ENCODE measurements at places on chromosomes 3 and 15.

- DNase-seq: no peak
Observed at GRCh38 chr3:155745795-155746550, 1.1 kb upstream of the PLCH1 start.

- DNase-seq: no peak
Observed at GRCh38 chr3:113166719-113167492, 44.5 kb upstream of the BOC start.

- no peak for DNase-seq
Observed at GRCh38 chr15:56798639-56799038, 65.3 kb upstream of the ZNF280D start.

- no peak for DNase-seq
Observed at GRCh38 chr3:104676241-104676640, 690.5 kb upstream of the ALCAM start.

DNA sequence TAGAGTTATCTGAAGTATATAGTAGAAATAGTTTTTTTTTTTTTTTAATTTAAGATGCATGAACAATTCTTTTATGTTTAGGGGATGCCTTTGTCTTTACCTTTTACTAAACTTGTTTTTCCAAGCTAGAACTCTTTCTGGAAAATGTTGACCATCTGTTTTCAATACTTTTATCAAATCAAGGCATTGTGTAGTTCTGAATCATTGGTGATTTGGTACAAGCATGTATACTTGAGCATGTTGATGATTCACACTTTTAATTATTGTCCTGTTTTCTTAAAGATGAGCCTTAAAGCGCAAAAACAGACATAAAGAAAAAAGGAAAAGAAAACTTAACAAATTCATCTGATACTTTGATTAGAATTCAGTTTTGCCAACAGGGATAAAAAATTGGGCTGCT, 28.3 kb downstream of the PDCD6IP start:
- no peak for DNase-seq

DNA sequence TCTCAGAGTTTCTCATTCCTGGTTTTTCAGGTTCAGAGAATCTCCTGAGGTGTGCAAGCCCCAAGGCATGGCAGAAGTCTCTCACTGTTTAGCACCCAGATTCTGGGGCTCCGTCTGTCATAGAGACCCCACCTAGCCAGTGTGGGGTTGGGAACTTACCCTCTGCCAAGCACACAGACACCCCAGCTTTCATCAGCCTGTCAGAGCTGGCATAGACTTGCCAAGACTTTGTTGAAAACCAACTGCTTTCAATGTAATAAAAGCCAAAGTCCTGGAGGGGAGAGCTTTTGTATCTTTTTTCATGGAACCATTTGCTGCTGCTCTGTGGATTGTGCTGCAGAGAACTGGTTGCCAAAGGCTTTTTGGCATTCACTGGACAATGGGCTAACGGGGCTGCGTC, 341.4 kb upstream of the TRIM42 start:
- DNase-seq: peak; percentile 66

DNA sequence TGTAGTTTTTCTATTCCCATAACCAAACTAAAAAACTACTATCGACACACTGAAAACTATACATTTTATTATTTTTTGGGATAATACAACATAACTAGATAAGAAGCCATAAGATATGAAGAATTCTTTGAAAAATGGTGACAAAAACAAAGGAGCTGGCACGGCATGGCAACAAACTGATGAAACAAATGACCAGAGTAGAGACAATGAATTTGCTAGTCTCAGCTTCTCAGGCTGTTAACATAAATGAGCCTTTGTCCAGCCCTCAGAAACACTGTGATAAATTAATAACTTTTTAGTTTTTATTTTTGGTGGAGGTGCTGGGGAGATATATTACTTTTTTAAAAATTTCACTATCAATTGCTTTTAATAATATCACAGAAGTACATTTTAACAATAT, 100.7 kb downstream of the SMARCC1 start:
- no peak for DNase-seq

- DNase-seq: no peak
Observed at GRCh38 chr3:171528102-171528501, 67.9 kb upstream of the TNIK start.

GRCh38 chr3:27426926-27427325, 57.3 kb downstream of the SLC4A7 start:
- no peak for DNase-seq

- DNase-seq: no peak
Observed at GRCh38 chr15:70242951-70243685, 145.4 kb upstream of the TLE3 start.

DNA sequence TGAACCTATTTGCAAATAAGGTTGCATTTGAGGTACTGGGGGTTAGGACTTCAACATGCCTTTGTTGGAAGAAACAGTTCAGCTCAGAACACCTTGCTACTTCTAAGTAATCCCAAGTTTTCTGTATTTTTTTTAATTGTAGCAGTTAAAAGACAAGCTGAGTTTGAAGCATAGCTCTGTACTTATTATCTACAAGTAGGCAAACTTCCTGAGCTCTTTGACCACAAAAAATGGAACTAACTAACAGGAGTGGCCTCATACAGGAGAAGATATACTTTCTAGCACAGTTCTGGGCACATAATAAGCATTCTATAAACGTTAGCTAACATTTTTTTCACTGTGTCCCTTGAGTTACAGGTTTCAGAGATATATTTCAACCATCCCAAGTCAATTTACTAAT, 159.2 kb downstream of the CHST2 start:
- no peak for DNase-seq

DNA sequence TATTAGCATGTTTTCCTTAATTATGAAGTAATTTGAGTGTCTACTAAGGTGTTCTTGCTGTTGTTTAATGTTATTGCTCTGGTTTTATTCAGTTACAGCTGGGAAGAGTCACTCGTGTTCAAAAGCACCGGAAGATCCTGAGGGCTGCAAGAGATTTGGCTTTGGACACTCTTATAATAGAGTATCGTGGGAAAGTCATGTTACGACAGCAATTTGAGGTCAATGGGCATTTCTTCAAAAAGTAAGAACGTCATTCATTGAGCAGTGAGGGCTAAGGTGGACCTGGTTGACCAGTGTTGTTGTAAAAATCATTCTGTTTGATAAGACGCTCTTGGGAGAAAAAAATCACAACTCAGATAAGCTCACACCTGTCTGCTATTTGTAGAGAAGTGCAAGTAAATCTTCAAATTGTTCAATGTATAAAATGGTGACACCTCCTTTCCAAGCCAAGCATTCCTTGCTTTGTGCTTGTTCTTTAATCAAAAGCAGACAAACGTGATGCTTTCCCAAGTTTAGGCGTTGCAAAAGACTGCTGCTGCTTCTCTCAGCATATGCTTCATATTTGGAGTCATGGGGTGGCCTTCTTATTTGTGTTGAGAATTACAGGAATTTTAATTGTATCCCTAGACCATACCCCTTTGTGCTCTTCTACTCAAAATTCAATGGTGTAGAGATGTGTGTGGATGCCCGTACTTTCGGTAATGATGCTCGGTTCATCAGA, 44.2 kb downstream of the SETD5 start:
- DNase-seq: no peak

GRCh38 chr3:69781593-69781992, 42.3 kb downstream of the MITF start:
- DNase-seq: no peak

- DNase-seq: no peak
Observed at GRCh38 chr3:194296454-194297263, 54.5 kb downstream of the CPN2 start.

GRCh38 chr15:50106457-50106856, 12.6 kb downstream of the ATP8B4 start:
- no peak for DNase-seq

- no peak for DNase-seq
Observed at GRCh38 chr15:58684036-58684710, 65.3 kb downstream of the ADAM10 start.

DNA sequence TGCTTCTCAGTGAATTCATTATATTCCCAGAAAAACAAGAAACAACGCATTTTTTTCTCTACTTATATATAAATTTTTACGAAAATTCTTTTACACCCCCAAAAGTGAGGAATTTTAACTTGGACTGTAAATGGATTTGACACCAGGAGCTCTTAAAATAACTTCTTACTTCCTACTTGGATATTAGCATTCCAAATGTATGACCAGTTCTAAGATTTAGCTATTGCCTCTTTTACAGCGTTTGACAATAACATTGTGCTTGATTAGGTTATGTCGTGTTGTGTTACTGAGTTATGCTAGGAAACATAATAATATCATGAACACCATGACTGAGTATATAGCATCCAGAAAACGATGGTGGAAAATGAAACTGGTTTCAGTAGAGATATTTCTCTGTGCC, 177.0 kb downstream of the CNTN6 start:
- DNase-seq: no peak

- no peak for DNase-seq
Observed at GRCh38 chr3:8848696-8849131, 79.3 kb upstream of the OXTR start.

- DNase-seq: no peak
Observed at GRCh38 chr3:152790651-152791387, 44.1 kb upstream of the P2RY1 start.

DNA sequence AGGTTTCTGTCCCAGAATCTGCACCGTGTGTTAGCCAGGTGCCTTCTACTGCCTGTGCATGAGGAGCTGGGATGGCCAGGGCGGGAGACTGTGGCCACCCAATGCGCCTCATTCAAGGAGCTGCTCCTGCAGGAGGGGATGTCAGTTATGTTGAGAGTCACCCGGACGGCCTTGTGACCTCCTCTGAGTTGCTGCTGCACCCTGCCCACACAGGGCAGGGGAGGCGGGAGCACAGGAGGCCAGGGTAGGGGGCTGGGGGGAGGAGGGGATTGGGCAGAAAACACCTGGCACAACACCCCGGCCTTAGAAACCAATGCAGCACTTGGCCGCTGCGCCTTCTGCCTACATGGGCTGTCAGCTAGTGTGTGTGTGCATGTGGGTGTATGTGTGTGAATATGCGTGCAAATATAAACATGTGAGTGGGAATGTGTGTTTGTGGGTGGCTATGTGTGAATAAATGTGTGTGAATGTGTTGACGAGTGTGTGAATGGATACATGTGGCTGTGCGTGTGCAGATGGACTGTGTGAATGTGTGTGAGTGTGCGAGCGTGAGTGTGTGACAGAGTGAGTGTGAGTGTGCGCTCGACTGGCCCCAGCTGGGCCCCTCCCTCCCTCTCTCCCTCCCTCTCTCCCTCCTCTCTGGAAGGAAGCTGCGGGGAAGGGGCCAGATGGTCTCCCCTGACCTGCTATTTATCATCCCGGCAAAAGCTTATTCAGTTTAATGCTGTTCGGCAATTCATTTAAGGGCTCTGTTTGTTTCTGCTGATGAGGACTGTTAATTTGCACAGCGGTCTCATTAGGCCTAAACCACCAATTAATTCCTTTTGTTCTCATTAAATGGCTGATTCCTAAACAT, 106.9 kb downstream of the TLE3 start:
- peak; percentile 91 for DNase-seq

- no peak for DNase-seq
Observed at GRCh38 chr3:129440618-129441190, 680 bp downstream of the IFT122 start.

GRCh38 chr15:88400591-88401250, 66.5 kb downstream of the MRPL46 start:
- no peak for DNase-seq

DNA sequence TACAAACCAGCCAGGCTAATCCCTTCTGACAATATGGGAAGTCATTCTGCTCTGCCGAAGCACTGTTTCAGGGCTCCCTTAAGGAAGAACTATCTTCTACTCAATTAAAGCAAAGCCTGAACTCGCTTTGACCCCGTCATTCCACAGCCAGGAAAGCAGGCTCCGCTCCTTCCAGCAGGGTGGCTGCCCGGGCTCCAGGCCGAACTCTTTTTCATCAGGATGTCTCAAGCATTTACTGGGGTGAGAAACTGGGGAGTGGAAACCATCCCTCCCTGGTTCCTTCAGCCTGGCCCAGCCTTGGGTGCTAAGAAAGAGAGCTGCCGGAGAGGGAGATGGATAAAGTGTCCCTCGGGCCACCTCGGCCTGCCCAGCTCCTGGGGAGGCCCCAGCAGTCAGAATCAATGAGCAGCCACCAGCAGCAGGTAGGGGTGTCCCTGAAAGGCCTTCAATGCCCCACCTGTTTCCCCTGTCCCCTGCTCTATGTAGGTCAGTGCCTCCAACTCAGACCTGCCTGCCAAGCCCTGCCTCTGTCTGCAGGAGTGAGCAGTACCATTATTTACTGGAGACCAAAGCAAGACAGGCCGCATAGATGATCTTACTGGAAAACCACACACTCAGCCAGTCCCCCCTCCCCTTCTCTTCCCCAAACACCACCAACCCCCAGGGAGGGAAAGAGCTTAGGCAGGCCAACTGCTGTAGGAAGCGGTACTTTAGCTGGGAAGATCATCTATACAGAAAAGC, 225.6 kb upstream of the TLE3 start:
- DNase-seq: no peak

- DNase-seq: no peak
Observed at GRCh38 chr3:178036451-178037144, 499.6 kb upstream of the KCNMB2 start.

GRCh38 chr3:139319428-139320402, 24.1 kb upstream of the MRPS22 start:
- DNase-seq: no peak

- no peak for DNase-seq
Observed at GRCh38 chr15:42089942-42090341, 4.4 kb downstream of the PLA2G4D start.

- no peak for DNase-seq
Observed at GRCh38 chr15:78620021-78620526, 722 bp downstream of the CHRNA3 start.

GRCh38 chr3:55497250-55497649, 10.1 kb upstream of the WNT5A start:
- DNase-seq: no peak

GRCh38 chr3:160373655-160374054, 25.4 kb downstream of the IFT80 start:
- no peak for DNase-seq

- no peak for DNase-seq
Observed at GRCh38 chr3:40872258-40872920, 326.9 kb upstream of the CTNNB1 start.

DNA sequence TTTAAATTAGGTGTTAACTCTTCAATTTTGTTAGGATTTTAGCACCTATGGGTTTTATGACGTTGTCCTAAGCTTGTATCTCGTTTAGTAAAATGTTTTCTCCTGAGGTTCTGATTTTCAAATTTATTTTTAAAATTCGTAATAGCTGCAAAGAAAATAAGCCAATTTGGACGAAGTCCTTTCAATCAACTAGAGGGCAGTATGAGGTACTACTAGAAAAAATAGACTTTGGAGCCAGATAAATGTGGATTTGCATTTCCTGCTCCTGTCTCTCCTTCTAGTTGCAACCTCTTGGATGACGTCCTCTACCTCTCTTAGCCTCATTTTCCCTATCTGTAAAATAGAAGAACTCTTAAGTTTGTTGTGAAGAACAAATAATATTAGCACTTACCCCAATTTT, 81.1 kb downstream of the SLTM start:
- no peak for DNase-seq

- no peak for DNase-seq
Observed at GRCh38 chr3:21942328-21942727, 191.3 kb upstream of the ZNF385D start.

- DNase-seq: peak; percentile 73
Observed at GRCh38 chr15:51776952-51777569, 25.7 kb downstream of the TMOD2 start.

GRCh38 chr3:13657660-13658435, 108.9 kb downstream of the FBLN2 start:
- peak; percentile 89 for DNase-seq

Data from spinal cord (tissue), 10 donors.